ENCODE measurements at places on chromosomes 5 and 9.

DNA sequence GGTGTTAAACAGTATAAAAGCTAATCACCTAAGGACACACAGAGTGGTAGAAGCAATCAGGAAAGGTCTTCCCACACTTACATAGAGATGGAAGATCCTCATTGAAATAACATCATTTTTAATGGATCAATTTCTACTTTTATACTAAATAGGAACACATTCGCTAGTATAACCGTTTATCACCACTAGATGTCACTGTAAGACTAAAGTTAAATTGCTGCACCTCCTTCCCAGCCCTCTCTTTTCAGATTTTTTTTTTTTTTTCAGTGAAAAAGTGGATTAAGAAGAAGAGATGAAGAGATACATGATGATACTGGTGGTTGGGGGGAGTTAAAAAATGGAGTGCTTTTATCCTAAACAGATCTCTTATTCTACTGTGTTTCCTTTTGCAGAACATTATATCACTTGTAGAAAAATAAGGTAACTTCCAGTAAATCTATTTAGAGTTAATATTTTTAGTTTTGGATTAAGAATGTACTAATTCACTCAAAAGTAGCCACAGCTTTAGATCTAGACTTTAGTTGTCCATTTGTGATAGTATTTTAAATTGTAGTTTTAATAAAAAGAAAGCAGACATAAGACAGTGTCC is 116.9 kb upstream of the ARRDC3 start:
- peak; percentile 35 for DNase-seq

GRCh38 chr5:124342986-124343385 is 403.5 kb downstream of the ZNF608 start:
- no peak for DNase-seq

GRCh38 chr5:54834121-54834842 is 151.1 kb downstream of the ESM1 start:
- DNase-seq = no peak

DNA sequence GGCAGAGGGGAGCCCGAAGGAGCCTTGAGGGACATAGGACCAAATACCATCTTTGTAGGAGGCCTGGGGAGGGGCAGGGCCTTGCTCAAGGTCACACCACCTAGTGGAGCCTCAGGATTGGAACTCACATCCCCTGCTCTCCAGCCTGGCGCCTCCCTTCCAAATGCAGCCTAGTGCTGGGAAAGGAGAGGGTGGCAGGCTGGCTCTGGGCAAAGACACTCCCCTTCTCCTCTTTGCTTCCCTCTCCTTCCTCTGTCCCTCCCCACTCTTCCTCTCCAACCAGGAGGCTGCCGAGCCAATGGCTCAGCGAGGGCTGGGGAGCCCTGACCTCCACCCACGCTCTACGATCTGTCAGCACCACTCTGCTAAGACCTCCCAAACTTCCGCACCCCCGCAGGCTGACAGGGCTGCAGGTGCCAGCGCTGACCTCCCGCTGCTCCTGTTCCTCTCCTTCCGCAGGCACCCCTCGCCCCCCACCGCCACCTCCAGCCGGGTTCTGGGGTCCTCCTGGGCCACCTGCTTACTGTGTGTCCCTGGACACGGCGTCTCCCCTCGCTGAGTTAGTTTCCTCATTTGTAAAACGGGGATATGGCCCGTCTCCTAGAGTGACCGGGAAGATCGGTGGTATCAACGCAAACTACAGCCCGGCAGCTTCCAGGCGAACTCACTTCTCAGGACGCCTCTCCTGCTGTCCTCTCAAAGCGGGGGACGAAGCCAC is 52.9 kb downstream of the C9orf50 start:
- DNase-seq = no peak

DNA sequence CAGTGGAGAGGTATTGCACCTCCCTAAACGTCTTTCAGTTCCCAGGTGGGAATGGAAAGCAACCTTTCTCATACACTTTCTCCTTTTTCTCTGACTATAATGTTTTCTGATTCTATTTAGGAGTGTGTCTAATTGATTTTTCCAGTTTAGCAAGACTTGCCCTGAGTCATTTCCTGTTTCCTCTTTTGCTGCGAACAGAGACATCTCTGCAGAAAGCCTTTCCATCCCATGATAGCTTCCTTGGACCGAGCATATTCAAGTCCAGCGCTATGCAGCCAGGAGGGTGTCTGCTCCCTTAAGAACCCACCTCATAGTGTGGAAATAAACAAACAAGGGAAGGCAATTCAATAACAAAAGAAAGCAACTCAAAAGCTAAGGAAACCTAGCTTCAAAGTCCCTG is 60.0 kb upstream of the CDH6 start:
- peak; percentile 19 for DNase-seq

DNA sequence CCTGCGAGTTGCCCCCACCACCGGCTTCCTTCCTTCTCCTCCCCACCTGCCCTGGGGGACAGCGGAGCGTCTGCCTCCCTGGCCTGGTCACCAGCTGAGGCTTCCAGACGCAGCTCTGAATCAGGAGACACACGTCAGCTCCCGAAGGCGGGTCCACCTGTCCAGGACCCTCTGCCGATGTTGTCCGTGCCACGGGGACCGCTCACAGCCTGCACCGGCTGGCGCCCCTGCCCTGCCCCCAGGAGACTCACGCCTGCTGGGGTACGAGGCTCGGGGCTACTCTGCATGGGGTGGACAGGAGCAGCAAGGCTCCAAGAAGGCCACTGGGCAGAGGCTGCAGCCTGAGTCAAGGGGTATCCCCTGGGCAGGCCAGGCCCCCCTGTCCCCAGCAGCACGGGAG is 1.9 kb upstream of the CCDC187 start:
- DNase-seq = no peak

DNA sequence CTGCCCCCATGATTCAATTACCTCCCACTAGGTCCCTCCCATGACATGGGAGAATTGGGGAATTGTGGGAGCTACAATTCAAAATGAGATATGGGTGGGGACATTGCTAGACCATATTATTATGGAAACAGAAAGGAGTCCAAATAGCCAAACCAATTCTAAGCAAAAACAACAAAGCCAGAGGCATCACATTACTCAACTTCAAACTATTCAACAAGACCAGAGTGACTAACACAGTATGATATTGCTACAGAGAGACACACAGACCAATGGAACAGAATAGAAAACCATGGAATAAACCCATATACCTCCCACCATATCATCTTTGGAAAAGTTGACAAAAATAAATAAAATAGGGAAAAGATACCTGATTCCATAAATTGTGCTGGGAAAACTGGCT is 710.5 kb upstream of the CDH9 start:
- peak; percentile 14 for DNase-seq
